ENCODE measurements at places on chromosomes 2 and 18.

- DNase-seq: no peak
Measured at GRCh38 chr18:63890950-63891304, 3.4 kb downstream of the SERPINB2 start.

DNA sequence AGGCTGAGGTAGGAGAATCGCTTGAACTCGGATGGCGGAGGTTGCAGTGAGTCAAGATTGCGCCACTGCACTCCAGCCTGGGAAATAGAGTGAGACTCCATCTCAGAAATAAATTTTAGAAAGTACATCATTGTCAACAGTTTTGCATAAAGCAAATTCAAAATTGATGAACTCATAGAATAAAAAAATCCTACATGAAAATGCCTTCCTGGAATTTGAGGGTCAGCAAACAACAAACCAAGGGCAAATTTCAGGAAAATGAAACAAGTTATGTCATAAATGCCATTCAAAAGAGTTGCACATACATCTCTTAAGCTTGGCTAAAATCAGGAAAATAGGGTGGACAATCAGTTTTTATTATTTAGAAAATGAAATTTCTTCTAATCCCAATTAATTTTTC lies 45.1 kb downstream of the COL5A2 start:
- DNase-seq: no peak

GRCh38 chr2:152716805-152717227 lies 445 bp downstream of the PRPF40A start:
- DNase-seq: peak; percentile 27

GRCh38 chr18:55248495-55248894 lies 289.2 kb upstream of the CCDC68 start:
- no peak for DNase-seq

DNA sequence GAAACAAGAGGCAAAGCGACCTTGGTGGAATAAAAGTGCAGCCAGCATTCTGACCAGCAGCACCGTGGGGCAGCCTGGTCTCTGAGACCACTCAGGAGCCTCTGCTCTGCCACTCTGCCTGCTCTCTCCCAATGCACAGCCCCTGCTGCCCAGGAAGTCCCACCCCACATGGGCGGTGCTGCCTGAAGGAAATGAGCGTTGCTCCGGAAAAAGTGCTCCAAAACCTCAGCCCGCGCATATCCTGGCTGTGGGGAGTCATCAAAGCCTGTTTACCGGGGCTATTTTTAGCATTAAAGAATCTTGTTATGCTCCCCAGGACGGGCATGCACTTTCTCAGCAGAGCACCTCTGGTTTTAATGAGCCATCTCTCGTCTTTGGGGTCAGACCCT lies 54.5 kb downstream of the EPAS1 start:
- DNase-seq: peak; percentile 70

DNA sequence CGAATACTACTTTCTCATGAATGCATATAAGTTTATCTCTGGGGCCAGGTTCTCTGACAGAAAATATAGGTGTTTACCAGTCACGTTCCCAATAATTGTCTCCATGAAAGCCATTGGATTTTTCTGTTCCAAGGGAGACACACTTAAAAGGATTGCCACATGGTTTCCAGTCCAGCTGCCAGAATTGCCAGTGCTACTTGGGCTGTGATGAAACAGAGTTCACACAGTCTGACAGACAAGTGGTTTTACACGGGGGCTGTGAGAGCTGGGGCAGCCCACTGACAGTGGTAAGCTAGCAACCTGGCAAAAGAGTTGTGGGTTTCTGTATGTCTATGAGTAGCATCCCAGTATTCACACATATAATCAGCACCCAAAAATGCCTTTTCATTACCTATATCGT lies 27.7 kb upstream of the ATRAID start:
- DNase-seq: no peak

DNA sequence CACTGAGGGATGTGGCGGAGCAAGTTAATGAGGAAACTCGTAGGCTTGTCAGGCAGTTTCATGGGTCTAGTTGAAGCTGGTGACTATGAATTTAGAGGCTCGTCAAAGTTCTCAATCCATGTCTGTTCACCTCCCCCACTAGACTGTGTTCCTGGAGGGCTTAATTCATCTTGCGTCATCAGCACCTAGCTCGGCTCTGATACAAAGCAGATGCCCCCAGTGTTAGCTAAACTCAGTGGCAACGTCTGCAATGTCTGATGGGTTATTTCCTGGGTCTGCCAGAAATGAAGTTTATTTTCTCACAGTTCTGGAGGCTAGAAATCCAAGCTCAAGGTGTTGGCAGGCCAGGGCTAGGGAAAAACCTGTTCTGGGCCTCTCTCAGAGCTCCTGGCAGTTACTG lies 140.6 kb downstream of the PID1 start:
- DNase-seq: no peak

GRCh38 chr2:45134726-45135125 lies 125.5 kb upstream of the SIX2 start:
- peak; percentile 1 for DNase-seq

DNA sequence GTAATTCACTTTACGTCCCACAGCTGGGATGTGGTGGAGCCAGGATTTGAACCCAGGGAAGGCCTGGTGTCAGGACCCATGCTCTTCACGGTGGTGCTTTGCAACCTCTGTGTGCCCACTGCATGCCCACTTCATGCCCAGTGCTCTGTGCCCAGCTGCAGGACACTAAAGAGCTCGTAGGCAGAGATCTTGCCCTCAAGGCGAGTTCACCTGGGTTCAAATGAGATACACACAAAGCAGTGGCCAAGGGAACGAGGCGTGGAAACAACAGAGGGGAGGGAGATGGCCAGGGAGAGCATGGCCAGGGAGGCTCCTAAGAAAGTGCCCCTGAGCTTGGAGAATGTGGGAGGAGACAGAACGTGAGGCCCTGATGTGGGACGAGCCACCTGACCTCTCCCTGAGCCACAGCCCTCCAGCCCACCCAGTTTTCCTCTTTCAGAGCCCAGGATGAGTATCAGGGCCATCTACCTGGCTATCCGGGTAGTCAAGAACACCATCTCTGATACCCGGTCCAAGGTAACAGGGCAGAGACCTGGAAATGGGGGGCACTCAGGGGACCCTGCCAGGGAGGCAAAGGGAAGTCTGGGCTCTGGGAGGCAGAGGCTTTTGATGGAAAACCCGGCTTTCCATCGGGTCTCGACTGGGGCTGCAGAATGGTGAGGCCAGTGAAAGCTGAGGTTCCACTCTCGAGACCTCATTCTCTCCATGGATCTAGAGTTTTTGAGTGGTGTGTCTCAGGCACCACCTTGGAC lies 20.4 kb downstream of the MROH2A start:
- no peak for DNase-seq

DNA sequence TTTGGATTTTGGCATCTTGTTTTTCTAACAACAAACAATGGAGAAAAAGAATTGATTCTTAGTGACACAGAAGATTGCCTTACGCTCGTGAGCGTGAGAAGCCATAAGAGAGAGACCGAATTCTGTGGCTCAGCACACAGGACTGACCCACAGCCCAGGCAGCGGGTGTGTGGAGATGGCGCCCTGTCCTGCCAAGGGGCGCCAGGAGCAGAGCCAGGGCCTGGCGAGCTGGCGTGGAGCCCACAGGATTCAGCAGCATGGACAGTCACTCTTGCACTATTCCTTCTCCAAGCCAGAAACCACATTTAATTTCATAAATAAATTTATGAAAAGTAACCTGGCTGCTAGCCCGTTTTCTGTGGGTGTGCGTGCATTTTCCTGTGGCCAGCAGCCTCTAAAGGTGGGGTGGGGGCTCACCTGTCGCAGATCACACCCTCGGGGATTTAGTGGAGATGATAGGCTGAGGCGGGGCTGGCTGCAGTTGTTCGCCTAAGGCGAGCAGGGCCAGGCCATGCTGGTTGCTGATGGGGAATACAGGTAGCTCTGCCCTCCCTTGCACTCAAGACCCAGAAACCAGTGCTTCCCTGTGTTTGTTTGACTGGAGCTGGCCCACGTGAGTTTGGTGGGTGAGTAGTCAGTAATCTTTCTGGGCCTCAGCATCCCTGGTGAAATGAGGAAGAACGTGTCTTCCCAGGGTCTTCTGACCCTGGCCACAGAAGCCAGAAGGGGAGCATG lies 46.2 kb downstream of the FAM168B start:
- DNase-seq: no peak

GRCh38 chr2:236629961-236630872 lies 60.6 kb downstream of the ACKR3 start:
- no peak for DNase-seq

GRCh38 chr2:230881840-230882239 lies 17.1 kb downstream of the ITM2C start:
- no peak for DNase-seq

DNA sequence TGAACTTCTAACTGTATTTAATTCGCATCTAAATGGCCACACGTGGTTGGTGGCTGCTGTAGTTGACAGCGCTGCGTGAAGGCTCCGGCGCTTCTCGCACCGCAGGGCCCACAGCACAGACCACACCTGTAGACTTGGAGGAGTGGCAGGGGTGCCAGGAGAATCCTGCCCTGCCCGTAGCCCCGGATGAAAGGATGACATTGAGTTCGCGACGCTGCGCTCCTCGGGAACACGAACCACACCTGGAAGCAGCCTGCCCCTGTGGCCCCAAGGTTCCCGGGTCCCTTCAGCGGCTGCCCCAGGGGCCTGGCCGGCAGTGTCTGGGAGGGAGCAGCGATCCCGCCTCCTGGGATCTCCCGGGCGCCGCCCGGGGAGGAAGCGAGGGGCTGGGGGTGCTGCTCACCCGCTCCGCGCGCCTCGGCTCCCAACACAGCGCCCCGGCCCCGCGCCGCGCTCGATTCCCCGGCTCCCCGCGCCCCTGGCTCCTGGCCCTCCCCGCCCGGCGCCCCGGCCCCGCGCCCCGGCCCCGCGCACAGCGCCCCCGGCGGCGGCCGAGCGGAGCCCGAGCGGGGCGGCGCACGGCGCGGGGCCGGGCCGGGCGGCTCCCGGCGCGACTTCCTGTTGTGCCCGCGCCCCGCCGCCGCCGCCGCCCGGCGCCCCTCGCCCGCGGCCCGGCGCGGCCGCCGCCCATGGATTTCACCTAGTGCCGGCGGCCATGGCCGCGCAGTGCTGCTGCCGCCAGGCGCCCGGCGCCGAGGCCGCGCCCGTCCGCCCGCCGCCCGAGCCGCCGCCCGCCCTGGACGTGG lies at the start of gene RNPEPL1:
RNPEPL1 (plus strand) TSS at position 613 of the 806 bp plus-strand sequence; CDS start at position 716, 103 bp downstream.
- DNase-seq: peak; percentile 57

- no peak for DNase-seq
Measured at GRCh38 chr2:18845854-18846445, 256.6 kb upstream of the NT5C1B start.

GRCh38 chr18:78765637-78766281 lies 213.9 kb upstream of the SALL3 start:
- DNase-seq: no peak

DNA sequence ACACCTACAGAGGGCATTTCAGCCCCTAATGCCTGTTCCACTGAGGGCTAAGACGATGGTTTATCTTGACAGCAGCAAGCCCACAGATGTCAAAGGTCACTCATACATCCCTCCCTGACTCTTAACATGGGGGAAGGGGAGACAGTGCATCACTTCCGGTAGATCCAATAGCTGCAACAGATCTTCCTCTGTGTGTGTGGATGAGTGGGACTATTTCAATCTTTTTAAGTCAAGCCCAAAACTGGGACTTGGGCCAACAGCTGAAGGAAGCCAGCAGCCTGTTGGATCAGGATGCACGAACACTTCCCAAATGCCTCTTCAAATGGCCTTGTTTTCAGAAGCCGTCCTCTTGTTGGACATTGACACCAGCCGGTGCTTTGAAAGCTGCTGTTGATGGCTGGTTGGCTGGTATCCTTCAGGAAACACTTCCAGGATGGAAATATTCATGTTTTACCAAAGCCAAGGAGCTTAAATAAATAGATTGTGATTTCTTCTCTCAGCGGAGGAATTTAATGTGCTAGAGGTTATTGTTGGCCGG lies 59.2 kb downstream of the IL1R2 start:
- DNase-seq: no peak

DNA sequence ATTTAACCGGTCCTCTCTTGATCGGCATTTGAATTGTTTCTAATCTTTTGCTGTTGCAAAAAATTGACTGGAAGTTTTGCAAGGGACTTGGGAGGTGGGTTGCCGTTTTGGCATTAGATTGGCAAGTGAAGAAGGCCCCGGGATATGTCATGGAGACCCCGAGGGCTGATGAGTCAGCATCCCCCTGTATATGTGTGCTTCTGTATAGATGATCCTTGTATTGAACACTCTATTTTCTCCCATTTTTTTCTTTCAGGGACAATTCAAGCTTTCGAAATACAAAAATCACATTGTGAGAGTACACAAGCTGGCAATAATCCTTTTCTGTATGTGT lies 30.1 kb downstream of the EIF4E2 start:
- DNase-seq: no peak

DNA sequence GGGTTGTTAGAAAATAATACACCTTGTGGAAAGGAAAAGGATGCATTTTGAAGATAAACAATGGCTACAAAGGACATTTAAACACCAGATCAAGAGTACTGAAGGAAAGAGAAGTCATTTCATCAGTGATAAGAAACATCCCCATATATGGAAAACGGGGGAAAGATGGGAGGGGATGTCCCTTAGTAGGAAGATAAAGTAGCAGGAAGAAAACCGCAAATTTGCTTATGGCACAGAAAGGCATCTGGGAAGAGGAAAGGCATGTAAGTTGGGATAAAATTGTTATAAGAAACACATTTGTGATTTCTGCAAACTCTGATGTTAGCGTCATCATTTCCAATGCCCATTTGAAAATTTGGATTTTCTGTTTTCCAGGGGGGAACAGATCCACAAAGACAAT lies 10.5 kb upstream of the LYPD1 start:
- no peak for DNase-seq

GRCh38 chr18:9211955-9212354 lies 75.4 kb downstream of the ANKRD12 start:
- DNase-seq: no peak

- DNase-seq: no peak
Measured at GRCh38 chr18:7456376-7456775, 110.7 kb upstream of the PTPRM start.

GRCh38 chr2:48269117-48269822 lies 260.7 kb upstream of the STON1 start:
- DNase-seq: no peak

- DNase-seq: no peak
Measured at GRCh38 chr2:6109831-6110230, 417.6 kb downstream of the SOX11 start.

GRCh38 chr18:33802955-33803354 lies 224.9 kb downstream of the ASXL3 start:
- no peak for DNase-seq

- peak; percentile 33 for DNase-seq
Measured at GRCh38 chr18:79517341-79517740, 121.6 kb downstream of the NFATC1 start.

DNA sequence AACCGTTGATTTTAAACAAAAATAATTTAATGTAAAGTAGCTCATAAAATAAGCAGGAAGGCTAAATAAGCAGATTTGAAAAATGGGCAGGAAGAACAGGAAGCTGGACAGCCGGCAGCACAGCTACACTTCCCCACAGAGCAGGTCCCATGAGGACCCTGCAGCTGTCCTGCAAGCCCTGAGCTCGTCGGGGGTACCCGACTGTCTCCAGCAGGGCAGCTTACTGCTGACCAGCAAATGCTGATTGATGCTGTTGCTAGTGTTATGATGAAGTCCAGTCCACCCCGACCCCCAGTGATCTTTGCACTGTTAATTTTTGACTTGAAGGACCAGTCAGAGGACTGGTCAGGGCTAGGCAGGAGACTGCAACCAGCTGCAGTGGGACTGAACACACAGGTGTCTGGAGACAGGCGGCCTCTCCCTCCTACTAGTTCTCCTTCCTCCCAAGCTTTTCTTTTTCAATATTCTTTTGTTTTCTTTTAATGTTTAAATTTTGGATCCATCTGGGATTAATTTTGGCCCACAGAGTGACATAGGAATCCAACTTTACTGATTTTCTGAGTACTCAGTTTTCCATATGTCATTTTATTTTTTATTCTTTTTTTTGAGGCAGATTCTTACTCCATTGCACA lies 27.7 kb downstream of the POLE4 start:
- no peak for DNase-seq

Measured in CD4-positive, alpha-beta T cell treated with Interleukin-2 at 100 ng/mL for 4 hours (primary cell).